ENCODE measurements at places on chromosomes 3 and 15.
A peak's percentile ranks its signal among the peaks of the same experiment; 100 is the strongest.

GRCh38 chr3:132293251-132293650, 24.0 kb upstream of the ACP3 start:
- DNase-seq, result no peak

GRCh38 chr15:99123713-99124451, 19.0 kb downstream of the SYNM start:
- no peak for DNase-seq

GRCh38 chr3:23752126-23752525, 53.6 kb upstream of the UBE2E1 start:
- DNase-seq, result no peak

- no peak for DNase-seq
Observed at GRCh38 chr3:140439527-140439926, 238.3 kb upstream of the TRIM42 start.

- DNase-seq, result peak; percentile 64
Observed at GRCh38 chr15:77907824-77908751, 169.4 kb downstream of the TBC1D2B start.

GRCh38 chr3:157101486-157101885, 58.5 kb downstream of the CCNL1 start:
- DNase-seq, result no peak

GRCh38 chr15:60134609-60135008, 130.5 kb downstream of the FOXB1 start:
- no peak for DNase-seq

DNA sequence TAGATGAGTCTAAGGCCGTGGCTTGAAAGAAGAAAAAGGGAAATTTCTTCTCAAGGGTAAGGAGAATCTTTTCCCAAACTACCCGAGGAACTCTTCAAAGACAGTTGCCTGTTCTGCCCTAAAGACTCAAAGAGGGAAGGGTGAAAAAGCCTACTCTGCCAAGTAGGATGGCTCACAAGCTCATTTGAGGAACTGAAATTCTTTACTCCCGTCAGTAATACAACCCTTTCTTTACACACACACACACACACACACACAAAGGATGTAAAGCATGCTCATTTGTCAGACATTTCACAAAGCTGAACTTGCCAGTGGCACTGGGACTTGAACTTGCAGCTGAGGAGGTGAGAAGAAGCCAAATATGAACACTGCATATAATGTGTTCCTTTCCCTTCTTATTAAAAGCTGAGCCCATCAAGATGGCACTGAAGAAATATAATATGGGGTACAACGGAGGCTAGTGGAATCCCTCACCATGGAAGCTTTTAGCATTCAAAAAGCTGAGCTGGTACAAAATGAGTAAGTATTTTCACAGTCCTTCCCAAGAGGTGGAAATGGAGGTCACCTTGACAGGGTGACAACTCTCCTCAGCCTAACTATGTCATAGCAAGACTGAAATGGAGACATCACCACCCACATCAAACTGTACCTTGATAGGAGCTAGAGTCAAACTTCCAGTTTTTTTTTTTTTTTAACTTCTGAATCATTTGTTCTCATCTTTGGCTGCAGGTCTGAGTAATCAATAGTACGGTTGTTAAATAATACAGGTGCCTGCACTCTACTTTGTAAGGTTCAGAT, 57.6 kb downstream of the TAFA4 start:
- no peak for DNase-seq

- no peak for DNase-seq
Observed at GRCh38 chr3:139326707-139327106, 17.1 kb upstream of the MRPS22 start.

DNA sequence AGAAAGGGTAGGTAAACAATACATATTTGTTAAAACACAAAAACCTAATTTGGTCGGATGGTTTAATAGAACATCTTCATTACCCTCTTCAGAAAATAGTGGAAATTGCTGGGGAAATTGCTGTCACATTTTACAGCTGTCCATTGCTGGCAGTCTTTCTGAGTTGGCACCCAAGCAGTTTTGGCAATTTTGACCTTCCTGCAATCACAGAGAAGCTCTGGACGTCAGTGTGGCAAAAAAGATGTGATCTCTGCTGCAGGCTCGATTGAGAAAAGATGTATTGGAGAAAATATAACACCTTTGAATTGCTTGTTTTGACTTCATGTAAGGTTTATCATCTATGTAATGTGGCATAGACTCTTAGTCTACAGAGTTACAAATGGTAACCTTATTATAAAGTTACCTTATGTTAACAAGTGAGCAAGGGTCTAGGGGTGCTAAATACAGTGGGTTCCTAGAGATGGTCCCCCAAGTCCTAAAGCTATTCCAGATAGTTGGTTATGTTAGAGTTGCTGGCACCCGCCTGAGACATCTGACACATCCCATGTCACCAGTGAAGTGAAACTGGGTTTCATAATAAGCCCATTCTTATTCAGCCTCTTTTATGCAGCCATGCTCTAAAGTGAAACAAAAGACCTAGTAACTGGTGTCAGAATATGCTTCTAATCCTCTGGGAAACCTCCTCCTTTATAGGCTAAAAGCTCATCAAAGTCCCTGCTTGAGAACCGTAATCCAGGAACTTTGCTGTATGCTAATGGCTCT, 14.0 kb downstream of the UBE2E1 start:
- DNase-seq, result no peak

GRCh38 chr15:88126695-88127431, 129.7 kb downstream of the NTRK3 start:
- DNase-seq, result no peak

DNA sequence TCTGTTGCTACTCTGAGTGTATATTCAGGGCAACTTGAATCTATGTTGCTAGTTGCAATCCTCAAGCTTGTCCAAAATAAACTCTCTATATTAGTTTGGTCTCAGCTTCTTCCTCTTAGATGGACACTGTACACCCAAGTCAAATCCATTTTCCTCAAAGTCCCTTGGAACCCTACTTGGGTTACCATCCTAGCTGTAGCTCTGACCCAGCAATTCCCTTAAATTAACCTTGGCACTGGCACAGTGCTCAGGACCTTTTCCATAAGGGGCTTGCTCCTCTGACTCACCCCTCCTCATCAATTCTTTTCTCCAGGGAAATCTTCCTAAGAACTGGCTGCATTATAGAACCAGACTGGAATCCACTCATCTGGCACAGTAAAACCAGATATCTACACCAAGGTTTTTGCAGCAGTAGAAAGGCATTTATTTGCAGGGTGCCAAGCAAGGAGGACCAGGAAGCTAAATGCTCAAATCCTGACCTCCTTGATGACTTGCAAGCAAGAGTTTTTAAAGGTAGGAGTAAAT, 44.9 kb upstream of the B3GALNT1 start:
- DNase-seq, result no peak

GRCh38 chr3:126867863-126868200, 115.1 kb upstream of the PLXNA1 start:
- DNase-seq, result no peak

DNA sequence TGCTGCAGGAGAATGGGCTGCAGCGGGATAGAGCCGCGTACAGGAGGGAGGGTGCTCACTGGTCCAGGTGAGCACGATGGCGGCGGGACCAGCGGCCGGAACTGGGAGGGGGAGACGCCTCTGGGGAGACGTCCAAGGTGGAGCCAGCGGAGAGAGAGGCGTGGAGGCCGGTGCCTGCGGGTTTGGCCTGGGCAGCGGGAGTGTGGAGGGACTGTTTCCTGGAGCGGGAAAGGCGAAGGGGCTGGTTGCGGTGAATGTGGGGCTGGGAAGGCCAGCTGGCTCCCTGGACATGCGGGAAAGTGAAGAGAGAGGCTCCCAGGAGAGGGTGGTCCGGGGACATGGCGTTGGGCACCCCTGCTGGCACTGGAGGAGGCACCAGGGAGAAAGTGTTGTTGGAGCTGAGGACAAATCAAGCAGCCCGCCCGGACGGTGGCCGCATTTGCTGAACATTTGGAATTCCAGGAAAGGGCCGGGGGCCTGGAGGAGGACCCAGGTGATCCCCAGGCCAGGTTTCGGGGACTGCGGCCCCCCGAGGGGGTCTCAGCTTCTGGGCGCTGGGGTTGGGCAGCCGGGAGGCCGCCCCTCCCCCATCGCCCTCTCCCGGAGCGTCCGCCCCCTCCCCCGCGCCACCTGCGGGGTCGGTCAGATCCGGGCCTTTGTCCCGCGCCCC, 34.3 kb downstream of the DNAJB8 start:
- no peak for DNase-seq

DNA sequence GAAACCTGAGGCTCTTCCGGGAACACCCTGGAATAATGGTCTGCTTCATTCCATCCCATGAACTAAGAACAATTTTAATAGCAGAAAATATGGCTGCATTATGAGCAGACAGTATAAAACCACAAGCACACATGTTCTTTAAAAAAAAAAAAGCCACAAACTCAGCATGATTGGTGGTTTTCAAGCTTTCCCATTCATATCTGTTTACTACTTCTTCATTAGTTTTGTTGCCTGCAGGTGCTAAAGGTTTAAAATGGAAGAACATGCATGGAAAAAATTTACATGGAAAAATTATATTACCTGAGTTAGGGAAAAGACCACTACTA, 137.9 kb upstream of the HES1 start:
- no peak for DNase-seq

DNA sequence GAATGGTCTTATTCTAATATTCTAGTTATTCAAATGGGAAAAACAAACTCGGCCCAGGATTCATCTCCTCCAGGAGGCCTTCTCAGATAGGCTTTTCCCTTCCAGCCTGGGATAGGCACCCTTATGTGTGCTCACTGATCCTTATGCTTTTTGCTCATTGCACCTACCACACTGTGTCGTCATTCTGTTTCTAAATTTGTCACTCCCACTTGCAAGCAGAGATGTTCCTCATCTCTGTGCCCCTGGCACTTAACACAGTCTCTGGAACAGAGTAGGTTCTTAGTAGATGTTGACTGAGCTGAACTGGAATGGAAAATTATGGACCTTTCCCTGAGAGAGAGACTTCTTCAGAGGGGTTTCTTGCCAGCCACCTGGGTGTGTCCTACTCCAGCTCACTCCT, 18.7 kb upstream of the SPG11 start:
- no peak for DNase-seq

GRCh38 chr3:194019398-194020165, 116.4 kb upstream of the HES1 start:
- DNase-seq, result no peak

DNA sequence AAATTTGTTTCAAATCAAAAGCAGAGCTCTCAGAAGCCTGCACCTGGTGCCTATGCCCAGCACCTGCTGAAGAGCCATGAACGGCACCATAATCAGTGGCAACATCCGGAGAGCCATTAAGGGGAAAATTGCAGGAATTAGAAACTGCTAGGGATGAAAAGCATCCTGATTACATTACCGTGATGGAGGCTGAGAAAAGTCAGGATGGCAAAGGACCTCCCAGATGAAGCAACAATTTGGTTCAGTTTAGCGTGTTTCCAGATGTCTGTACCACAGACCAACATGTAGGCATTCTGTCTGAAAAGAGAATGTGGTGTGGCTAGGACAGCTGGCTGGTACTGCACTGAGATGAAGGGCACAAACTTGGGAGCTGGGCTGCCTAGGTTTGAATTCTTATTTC, 106.1 kb downstream of the EOMES start:
- DNase-seq, result no peak

DNA sequence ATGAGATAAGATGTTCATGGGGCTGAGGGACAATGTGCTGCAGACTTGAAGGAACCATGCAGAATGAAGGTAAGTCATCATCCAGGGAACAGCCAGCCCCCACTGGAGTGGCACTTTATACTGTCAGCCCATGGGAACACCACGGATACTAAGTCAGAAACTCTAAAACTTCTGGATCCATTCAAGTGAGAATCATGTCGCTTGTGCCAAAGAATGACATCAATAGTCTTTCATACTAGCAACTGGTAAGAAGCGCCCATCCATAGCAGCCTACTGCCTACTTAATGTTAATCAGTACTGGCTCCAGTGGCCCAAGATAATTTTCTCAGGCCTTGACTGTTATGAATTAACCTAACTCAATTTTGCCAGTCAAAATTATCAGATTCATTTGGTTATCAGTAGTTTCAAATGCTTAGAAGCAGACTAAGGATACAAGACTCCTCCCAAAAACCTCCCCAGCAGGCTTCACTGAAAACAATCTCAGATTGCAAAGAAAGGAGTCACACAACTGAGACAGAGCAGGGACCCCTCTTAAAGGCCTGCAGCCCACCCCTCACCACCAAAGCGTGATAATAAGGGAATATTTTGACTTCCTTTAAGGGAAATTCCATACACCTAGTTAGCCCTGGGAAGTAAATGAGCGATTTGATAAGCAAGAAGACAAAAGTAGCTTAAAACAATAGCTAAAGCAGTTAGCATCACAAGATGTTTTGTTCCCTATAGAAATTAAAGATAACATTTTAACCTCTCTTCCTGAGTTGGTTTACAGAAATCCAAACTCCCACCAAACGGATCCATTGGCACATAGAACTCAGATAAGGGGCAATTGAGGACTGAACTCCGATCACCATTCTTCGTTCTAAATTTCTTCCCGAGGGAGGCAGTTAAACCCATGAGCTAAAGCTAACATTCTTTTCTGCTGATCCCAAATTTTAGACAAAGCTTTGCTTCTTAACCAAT, 98.8 kb downstream of the TGFBR2 start:
- DNase-seq, result no peak

- no peak for DNase-seq
Observed at GRCh38 chr3:139312959-139313358, 30.9 kb upstream of the MRPS22 start.

GRCh38 chr15:82647045-82647834, at the start of gene CPEB1:
CPEB1 (minus strand) TSS chr15:82647363; CDS start chr15:82628459, 18,904 bp downstream.
- peak; percentile 54 for DNase-seq

GRCh38 chr3:177680472-177680821, 483.2 kb upstream of the TBL1XR1 start:
- DNase-seq, result no peak

GRCh38 chr15:47293466-47294162, 423.7 kb upstream of the SEMA6D start:
- DNase-seq, result no peak

DNA sequence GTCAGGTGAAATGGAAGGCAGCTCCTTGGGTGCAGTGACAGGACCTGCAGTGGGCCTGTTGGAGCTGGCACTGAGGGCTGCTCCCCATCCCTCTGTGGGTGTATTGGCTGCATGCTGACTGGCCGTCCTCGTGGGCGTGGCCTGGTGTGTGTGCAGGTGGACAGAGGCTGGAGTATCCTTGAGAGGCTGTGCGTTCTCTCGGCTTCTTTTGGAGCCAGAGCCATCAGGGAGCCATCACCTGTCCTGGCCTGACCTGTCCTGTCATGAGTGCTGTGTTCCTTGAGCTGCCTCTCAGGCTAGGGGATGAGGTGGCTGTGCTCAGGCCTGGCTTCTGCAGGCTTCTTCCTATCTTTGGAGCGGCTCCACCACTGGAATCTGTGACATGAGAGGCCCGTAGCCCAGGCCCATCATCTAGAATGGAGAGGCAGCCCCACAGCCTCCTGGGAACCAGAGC, 61.5 kb downstream of the APBA2 start:
- DNase-seq, result no peak

GRCh38 chr3:190514413-190515153, 698 bp downstream of the IL1RAP start:
- DNase-seq, result peak; percentile 54

GRCh38 chr15:57288926-57289580, 87.3 kb upstream of the CGNL1 start:
- DNase-seq, result no peak

- no peak for DNase-seq
Observed at GRCh38 chr15:62940755-62941361, 101.7 kb upstream of the TPM1 start.
